Cardiac ventricle fibroblast (primary cell): ENCODE measurements at places on chromosomes 2 and 18. TPM values are rescaled to one million over a fixed set of nuclear protein-coding genes. Genes with fewer than 3 reads are reported as not detected.

The ALKAL2 gene
- total RNA-seq, result not detected in 2 replicates

The LOXHD1 gene
- 0.05 TPM in 1 of 2 replicates, not detected in the other for total RNA-seq

The VAMP8 gene
- total RNA-seq, result 8.3 TPM in 1 of 2 replicates, not detected in the other

The TUBB8B gene
- 0.50 TPM in 1 of 2 replicates, not detected in the other for total RNA-seq

The LHCGR gene
- not detected in 2 replicates for total RNA-seq

The ATRAID gene
- 157 and 193 TPM in 2 replicates for total RNA-seq

The HOXD10 gene
- total RNA-seq, result not detected in 2 replicates

The LYG2 gene
- total RNA-seq, result not detected in 2 replicates

The SP9 gene
- not detected in 2 replicates for total RNA-seq

The KIAA2012 gene
- 0.15 TPM in 1 of 2 replicates, not detected in the other for total RNA-seq
